PC-9 (cell line): ENCODE measurements at places on chromosomes 5 and 9. TPM values are rescaled to one million over a fixed set of nuclear protein-coding genes. Genes with fewer than 3 reads are reported as not detected.
A peak's percentile ranks its signal among the peaks of the same experiment; 100 is the strongest.

- no peak for DNase-seq
Measured at GRCh38 chr9:515665-516064, 301.0 kb downstream of the DOCK8 start.

DNA sequence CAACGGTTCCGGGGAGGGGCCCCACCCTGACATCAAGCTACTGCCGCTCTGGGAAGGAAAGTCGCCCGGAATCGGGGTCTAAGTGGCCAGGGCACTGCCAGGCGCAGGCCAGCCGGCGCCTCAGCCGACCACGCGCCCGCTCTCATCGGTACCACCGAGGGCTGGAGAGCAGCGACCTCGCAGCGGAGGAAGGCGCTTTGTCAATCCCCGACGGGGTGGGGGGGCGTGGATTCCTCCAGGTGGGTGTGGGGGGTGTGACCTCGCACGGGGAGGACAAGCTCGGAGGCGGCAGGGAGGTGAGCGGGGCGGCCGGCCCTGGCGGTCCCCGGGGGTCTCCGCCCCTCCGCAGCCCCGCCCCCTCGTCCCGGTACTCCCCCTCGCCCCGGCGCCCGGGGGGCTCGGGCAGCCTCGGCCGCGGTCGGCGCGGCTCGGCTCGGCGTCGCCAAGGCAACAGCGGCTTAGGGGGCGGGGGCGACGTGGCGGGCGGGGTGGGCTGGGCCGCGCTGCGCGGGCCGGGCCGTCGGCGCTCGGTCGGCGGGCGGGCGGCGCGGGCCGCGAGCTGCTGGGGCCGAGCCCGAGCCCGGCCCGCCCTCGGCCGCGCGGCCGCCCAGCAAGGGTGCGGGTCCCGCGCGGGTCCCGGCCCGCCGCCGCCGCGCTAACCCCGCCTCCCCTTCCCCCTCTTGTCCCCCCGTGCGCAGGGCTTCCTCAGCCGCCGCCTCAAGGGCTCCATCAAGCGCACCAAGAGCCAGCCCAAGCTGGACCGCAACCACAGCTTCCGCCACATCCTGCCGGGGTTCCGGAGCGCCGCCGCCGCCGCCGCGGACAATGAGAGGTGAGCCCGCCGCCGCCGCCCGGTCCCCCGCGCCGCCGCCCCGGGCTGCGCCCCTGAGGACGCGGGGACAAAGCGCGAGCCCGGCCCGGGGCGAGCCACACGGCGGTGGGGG lies 47.5 kb downstream of the DAB2IP start:
- no peak for DNase-seq

Gene ARID3C
- total RNA-seq, result not detected in 2 replicates

Gene OR2K2
- not detected in 2 replicates for total RNA-seq

Gene SHB
- total RNA-seq, result 22.7 and 23.8 TPM in 2 replicates

Gene PCDHGC4
- not detected in 2 replicates for total RNA-seq

DNA sequence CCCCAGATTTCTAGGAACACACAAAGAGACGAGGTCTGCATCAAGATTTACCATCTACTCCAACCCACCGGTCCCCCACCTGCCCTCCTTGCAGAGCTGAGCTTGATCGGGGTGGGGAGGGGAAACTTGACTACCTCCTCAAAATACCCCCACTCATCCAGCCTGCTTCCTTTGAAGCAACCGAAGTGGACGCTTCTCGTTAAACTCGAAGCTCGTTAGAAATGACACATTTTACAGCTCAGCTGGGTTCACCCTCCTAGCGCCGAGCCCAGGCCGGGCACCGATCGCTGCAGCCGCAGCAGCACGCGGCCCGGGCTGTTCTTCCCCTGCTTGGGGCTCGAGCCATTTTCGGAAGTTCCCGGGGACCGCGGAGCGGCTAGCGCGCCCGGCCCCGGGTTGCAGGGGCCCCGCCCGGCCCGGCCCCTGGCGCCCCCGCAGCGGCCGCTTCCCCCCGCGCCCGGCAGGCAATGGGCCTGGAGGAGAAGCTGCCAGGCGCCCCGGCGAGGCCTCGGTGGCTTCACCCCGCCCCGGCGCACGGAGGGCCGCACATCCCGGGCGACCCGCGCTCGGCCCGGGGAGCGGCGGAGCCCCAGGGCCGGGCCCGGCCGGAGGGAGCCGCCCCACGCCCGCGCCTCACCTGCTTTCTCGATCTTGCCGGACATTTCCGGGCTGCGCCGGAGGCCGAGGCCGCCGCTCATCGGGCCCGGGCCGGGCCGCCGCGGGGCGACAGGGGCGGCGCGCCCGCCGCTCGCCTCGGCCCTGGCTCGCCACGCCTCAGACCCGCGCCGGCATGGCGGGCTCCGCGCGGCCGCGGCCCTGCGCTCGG lies 530 bp downstream of the RAPGEF1 start:
- DNase-seq, result peak; percentile 46

DNA sequence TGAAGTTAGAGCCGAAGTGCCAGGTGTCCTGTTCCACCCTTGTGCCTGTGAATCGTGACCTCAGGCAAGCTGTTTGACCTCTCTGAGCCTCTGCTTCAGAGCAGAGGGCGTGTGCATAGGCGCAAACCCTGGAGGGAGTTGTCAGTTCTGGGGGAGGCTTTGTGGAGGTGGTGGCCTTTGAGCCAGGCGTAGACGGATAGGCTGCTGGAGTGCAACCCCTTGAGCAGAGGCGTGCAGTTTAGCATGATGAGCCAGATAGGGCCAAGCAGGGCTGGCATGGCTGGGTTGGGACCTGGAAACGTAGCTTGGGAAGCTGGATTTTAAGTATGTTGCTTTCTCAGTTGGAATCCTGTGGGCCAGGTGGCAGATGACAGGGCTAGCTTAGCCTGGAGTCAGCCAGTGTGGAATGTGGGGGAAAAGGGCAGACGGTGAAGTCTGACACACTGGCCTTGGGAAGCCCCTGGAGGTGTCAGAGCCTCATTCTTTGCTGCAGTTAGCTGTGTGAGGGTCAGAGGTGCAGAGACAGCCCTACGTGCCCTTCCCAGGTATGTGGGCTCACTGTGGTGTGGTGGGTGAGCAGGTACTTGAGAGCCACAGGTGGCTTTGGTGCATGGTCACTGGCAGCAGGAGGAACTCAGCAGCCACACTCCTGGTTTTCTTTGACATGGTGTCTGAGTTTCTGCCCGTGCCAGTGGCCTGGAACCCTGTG lies 93.4 kb downstream of the DAB2IP start:
- no peak for DNase-seq

Gene IL5
- total RNA-seq, result not detected in 2 replicates

Gene WNT8A
- 0.35 TPM in 1 of 2 replicates, not detected in the other for total RNA-seq

DNA sequence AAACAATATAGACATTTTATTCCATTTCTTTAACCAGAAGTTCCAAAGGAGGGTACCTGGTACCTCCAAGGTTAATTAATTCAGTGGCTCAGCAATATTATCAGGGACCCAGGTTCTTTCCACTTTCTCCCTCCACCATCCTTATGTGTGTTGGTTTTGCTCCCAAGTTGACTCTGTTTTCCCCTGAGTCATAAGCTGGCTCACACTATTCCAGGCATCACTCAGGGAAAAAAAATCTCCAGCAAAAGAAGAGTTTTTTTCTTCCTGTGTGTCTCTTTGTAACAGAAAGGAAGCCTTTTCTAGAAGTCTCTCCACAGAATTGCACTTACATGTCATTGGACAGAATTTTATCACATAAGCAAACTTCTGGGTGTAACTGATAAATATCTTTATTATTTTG lies 31.2 kb upstream of the GALNT10 start:
- DNase-seq, result no peak

- DNase-seq, result no peak
Measured at GRCh38 chr9:11874414-11874813, 818.8 kb upstream of the TYRP1 start.

DNA sequence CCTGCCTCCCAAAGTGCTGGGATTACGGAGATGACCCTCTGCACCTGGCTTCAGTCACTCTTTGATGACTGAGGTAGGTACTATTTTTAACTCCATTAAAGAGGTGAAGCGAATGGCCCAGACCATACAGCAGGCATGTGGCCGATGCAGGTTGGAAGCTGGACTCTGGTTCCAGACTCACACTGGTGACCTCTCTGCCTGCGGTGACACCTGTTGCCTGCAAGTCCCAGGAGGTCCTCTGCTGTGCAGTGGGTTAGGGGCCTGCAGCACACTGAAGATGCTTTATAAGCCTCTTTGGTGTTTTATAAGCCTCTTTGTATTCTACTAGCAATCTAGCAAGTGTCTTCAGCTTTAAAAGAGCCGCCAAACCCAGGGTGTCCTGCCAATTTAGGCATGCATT lies 49.2 kb upstream of the PTCH1 start:
- DNase-seq, result no peak

DNA sequence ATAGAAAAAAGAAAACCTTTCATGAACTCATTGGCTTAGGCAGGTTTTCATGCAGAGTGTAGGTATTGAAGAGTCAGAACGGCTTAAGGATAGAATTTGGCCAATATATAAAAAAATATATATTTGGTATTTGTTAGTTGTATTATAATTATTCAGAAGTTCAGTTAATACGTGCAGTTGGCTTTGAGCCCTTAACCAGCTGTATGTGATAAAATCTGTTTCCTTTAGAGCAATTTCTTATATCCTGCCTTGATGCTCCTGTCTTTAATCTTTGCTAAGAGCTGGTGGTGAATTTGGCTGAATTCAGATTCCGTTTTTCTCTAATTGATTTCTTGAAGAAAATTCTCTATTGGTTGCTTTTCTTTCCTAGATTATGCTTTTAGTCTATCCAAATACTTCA lies 3.7 kb downstream of the ANXA1 start:
- no peak for DNase-seq

Gene ABHD17B
- 21.9 and 22.8 TPM in 2 replicates for total RNA-seq

DNA sequence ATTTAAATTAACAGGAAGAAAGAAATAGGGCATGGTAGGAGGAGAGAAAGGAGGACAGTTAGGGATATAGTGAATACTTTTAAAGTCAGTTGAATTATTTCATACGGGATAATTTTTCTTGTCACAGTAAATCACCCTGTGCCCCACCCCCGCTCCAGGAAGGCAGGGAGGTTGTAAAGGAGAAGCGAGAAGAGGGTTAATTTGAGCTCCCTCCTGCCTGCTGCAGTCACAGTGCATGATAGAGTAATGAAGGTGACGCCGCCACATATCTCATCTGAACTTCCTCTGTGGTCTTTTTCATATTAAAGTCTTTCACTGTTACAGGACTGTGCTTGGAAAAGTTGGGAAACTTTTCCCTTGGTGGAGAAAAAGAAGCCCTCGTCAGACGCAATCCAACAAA lies 896 bp upstream of the PCSK5 start:
- no peak for DNase-seq

Gene GMCL2
- total RNA-seq, result not detected in 2 replicates

DNA sequence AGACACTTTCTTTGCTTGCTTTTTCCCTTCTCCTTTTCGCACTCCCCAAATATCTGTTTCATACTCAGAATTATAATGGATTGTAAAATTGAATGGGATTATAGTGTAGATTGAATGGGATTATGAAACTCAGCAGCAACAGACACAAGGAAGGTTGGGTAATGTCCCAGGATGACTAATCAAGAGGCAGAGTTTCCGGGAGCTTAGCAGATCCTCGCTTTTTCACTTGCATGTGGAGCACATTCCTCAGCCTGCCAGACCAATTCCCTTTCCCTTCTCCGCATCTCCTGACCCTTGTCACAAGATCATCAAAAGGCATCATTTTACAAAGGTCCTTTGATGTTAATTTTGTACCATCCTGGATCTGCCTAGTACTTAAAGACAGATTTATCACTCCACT lies 55.1 kb upstream of the SLC1A1 start:
- DNase-seq, result no peak

DNA sequence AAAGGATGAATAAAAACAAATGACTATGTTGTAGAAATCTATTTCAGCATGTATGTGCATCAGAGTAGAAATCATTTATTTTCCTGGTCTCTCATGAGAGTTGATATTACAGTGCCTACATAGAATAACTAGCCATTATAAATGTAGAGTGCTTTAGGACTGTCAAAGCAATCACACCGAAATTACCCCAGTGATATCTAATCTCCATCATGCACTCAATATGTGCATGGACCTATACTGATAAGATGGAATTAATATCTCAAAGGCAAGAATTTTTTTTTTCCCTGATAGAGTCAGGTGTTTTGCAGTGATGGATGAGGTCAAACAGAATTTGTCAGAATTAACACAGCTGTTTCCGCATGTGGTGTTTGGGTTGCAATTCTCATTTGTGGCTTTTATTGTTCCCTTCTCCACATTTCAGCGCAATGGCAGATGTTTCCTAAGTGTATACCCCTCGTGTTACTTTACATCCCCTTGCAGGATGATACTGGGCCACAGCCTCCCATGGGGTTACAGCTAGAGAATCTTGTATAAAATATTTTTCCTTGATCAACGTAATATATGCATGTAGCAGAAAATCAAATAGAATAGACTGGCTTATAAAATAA lies 298.8 kb downstream of the RASEF start:
- DNase-seq, result no peak

DNA sequence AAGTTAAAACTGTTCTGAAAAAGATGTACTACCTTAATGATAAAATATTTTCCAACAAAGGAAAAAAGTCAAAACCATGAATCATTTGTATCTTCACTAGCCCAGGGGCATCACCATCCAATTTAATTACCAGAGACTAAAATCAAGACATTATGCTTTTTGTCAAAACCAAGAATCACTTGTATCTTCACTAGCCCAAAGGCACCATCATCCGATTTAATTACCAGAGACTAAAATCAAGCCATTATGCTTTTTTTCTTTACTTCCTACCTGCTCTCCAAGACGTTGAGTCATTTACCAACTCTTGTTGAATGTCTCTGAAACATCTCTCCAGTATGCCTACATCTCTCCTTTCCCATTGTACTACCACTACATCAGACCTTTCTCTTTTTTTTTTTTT lies 37.9 kb downstream of the FBXO38 start:
- no peak for DNase-seq

- no peak for DNase-seq
Measured at GRCh38 chr9:71704796-71705195, 63.5 kb downstream of the CEMIP2 start.

DNA sequence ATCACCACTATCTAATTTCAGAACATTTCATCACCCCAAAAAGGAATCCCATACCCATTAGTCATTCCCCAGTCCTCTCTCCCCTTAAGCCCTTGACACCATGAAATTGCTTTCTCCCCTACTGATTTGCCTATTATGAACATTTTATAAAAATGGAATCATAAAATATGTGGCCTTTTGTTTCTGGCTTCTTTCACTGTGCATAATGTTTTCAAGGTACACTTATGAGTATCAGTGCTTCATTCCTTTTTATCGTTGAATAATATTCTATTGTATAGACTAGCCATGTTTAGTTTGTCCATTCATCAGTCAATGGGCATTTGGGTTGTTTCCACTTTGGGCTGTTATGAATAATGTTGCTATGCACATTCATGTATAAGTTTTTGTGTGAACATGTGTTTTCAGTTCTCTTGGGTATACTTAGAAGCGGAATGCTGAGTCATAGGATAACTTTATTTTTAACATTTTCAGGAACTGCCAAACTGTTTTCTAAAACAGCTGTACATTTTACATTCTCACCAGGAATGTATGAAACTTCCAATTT lies 40.4 kb upstream of the FGF1 start:
- DNase-seq, result peak; percentile 53

Gene PCDHGA3
- total RNA-seq, result not detected in 2 replicates

Gene GFM2
- 38.5 and 39.8 TPM in 2 replicates for total RNA-seq

GRCh38 chr9:131788851-131789250 lies 49.0 kb upstream of the RAPGEF1 start:
- DNase-seq, result no peak

Gene TAF1L
- 0.07 TPM in 1 of 2 replicates, not detected in the other for total RNA-seq

Gene SPATA31E1
- total RNA-seq, result not detected in 2 replicates

GRCh38 chr9:4375424-4376200 lies 75.7 kb upstream of the GLIS3 start:
- no peak for DNase-seq

- DNase-seq, result no peak
Measured at GRCh38 chr5:101535626-101536025, 632.5 kb upstream of the ST8SIA4 start.
